Posterior cingulate gyrus (tissue), 11 donors: ENCODE measurements at places on chromosomes 1 and 21.

DNA sequence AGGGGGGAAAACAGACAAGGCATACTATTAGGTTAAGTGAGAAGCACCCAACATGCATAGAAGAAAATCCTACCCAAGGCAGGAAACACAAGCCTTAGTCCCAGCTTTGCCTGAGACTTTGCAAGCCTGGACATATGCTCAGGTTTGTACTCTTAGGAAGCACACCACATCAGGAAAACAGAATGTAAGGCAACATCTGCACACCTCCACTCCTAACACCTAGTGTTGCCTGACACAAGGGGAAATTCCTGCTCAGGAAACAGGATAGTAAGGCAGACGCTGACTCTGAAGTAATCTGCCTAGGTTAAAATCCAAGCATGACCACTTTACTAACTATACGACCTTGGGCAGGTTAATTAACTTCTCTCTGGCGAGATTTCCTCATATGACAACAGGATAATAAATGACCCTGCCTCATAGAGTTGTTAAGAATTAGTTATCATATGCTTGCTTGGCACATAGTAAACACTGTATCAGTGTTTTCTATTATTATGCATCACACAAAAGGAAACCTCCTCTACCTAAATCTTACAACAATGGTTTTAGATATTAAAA is 119.8 kb downstream of the ZZZ3 start:
- no peak for DNase-seq

- DNase-seq, result no peak
Observed at GRCh38 chr1:178937695-178938094, 66.8 kb upstream of the ANGPTL1 start.

DNA sequence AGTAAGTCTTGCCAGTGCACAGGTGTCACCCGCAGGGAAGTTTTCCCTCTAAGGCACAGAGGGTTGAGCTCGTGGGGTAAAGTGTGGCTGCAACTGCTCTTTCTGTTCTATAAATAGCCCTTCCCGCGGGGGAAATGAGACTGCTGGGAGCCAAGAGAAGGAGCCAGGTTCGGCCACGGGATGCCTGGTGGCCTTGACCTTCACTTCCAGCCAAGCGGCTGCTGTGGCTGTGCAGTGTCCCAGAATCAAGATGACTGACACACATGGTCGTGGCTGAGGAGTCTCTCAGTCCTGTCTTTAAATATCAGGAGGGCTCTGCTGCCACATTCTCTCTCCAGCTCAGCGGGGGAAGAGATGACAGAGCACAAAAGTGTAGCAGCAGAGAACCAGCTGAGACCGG is 154.1 kb upstream of the VAMP3 start:
- no peak for DNase-seq

GRCh38 chr1:208351838-208352237 is 107.7 kb upstream of the PLXNA2 start:
- no peak for DNase-seq

- DNase-seq, result peak; percentile 48
Observed at GRCh38 chr1:110339407-110340206, 430 bp downstream of the RBM15 start.

DNA sequence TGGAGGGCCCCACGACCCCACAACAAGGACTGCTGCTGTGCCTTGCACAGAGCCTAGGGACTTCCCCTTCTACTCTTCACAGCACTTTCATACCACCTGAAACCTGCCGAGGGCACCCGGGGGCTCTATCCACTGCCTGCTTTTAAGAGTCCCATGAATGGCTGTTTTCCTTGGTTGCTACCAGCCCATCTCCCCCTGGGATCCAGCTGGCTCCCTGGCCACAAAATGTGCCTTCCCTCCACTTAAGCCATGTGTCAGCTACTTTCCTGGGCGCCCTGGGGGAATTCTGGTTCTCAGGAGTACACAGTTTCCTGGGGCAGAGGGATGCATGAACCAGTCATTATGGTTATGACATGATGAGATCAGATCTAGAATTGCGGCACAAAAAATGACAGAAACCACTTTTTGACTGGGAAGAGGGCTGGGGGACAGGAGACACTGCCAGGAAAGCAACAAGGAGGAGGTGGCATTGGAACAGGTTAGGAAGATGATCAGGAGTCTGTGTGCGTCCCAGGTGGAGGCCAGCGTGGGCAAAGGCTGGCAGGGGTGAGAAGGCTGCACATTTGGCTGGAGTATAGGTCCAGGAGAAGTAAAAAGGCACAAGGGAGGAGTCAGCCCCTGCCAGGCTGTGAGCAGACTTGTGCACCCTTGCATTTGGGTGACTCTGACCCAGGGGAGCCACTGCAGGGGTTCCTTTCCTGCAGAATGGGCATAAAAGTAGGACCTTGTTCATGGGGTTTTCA is 3.2 kb upstream of the TNFRSF8 start:
- no peak for DNase-seq
